ENCODE measurements at places on chromosomes 12 and 14.

GRCh38 chr14:20460458-20461224 is 593 bp downstream of the PIP4P1 start:
- DNase-seq, result peak; percentile 47

DNA sequence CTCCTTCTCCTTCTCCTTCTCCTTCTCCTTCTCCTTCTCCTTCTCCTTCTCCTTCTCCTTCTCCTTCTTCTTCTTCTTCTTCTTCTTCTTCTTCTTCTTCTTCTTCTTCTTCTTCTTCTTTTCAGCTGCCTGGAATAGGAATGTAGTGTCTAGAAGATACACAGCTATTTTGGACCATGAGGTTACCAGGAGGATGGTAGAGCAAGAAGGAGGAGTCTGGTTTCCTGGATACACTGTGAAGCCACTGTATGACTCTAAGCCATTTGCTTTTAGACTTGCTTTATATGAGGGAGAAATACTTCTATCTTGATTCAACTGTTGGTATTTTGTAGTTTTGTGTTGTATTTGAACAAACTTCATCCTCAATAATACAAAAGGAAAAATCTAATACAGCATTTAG is 3.0 kb upstream of the MYBPC1 start:
- DNase-seq, result no peak

GRCh38 chr14:24070285-24071143 is 848 bp upstream of the CPNE6 start:
- DNase-seq, result no peak

DNA sequence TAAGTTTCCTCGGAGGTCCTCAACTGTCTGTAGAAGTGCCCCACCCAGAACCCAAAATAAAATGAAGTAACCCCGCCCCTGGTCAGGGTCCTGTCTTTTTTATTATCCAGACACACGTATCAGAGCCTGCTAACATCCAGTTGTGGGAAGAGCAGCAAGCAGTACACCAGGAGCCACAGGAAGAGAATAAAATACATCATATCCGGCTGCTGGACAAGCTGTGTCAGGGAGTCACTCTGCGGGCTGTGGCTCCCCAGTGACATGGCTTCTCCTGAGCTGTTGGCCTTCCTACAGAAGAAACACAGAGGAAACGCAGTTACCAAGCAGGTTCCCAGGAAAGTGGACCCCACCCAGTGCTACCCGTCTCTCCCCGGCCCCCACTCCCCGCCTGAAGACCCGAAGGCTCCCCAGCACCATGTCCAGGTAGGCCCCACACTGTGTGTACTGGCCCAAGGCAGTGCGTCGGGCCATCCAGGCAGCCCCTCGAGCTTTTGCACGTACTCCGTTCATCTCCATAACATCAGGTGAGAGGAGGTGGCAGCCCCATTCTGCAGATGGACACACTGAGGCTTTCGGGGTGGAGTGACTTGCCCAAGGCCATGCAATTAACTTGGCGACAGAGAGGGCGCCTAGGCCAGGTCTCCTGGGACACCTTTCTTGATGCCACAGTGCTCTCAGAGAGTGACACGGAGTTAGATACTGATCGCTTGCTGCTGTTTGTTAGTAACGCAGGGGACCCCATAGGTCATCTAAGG is 34.3 kb upstream of the DICER1 start:
- DNase-seq, result no peak

DNA sequence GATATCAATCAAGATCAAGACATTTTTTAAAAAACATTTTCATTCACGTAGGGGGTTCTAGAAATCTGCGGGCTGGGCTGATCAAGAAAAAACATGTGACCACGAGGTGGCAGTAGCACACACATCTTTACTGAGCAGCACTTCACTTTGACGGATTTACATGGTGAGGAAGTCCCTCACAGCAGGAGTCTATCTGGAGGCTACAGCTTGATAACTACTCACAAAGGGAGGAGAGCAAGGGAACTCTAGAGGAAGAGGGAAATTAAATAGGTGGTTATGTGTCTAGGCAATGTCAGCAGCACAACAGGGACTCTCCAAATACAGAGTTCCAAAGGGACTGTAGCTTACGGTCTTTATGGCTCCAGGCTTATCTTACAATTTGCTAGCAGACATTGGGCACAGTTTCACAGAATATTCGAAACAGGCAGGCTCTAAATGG is 248.1 kb downstream of the DPY19L2 start:
- DNase-seq, result no peak
